ENCODE measurements at places on chromosomes 7 and 10.

DNA sequence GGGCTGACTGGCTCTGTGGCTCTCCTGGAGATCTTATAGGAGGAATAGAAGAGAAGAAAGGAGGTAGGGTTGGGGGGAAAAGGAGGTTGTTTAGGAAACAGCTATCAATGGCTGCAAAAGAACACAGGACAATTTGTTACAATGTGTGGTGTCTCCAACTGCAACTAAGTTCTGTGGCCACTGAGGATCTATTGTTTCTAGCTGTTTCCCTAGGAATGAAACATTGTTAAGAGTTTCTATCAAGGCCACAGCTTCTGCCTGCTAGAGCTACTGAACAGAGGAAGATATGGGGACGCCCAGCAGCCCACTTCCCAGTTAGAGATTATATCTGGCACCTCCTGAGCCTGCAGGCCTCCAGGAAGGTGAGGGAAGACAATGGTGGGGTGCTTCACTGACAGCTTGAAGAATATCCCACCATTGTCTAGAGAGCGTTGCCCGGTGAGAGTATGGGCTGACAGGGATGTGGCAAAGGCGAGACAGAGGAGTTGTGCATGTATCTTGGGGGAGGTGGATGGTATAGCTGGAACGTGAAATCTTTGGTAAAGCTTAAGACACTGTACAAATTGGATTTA, 4.0 kb downstream of the SCD start:
- no peak for DNase-seq

GRCh38 chr10:102726274-102726673, 11.8 kb downstream of the SFXN2 start:
- no peak for DNase-seq

DNA sequence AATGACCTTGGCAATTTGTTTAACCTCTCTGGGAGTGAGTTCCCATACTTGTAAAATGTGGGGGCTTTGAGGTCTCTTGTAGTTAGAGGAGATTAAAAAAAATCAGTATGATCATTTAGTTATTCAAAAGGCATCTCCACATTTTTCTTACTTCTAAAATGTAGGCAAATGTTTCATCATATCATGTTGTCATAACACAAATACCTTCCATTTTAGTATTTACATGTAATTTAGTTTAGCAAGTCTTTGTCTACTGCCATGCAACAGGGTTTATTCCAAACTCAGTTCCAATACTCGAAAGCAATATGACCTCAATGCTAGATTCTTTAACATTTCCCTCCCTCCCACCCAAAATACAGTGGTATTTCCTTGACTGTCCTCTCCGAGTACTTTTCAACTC, 262.8 kb upstream of the IMMP2L start:
- DNase-seq, result no peak

DNA sequence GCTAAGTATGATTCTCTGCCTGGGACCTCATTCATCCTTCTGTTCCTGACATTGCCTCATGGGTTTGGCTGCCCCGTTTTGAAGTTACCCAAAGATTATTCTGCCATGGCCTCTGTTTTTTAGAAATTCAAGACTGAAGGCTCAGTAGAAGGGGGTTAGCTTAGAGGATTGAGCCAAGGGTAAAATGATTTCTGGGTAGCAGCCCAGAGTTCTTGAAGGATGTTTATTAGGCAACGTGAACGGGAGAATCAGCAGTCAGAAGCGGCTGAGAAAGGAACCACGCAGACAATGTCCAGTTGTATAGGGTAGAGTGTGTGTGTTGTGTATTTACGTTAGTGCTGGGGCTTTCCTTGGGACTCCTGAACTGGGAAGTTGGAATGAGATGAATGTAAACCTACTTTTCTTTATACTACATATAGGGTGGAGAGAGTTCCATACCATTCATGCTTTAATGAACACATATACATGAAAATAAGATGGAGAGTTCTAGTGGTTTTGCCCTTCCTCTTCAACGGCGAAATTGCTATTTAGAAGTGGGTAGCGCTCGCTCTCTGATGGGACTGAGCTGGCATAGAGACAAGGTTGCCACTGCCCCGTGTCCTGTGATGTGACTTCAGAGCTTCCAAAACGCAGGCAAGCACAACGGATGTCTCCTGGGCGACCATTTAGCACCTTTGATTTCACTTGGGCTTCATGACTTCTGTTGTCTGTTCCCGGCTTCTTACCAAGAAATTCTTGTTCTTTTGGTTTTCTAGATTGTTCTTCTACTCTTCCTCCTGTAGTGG, 35.0 kb upstream of the IL15RA start:
- DNase-seq, result no peak

DNA sequence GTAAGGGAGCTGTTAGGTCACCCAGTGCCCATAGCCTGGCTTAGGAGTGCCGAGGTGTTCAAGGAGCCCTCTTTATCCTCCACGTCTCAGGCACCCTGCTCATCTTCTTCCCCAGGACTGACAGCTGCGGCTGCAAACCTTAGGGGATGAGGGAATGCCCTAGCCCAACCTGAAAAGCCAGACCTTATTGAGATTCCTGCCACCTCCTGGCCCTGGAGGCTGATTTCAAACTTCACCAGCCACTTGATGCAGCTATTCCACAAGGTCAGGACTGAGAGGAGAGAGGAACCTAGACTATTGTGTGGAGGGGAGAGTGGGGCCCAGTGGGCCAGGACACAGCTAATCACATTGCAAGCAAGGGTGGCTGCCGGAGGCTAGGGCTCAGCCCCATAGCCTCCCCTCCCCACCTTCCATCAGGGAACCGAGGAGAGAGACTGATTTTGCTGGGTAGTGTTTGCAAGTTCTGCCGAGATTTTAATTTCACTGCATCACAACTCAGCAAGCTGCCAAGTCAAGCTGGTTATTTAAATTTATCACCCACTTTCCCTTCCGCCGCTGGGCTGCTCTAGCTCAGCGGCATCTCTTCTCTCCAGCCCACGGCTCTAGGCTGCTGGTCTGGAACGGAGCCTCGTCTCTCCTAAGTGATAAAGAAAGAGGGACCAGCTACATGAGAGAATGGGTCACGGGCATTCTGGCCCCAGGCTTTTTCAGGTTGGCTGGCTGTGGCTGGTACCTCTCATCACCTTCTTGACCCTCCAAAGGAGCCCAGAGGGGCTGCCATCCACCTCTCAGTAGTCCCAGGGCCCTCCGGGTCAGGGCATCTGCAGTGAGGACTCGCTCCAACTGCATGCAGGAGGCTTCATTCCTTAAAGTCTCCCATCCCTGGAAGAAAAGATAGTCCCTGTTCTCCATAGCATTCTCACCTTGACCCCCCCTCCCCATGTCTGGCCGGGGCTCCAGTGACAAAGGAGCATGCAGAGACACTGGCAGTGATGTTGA, 66.7 kb downstream of the PAX2 start:
- no peak for DNase-seq
